Stimulated activated CD8-positive, alpha-beta memory T cell treated with anti-CD3 and anti-CD28 coated beads, Interleukin-2, amount 100 ng/mL, for 1 hour (primary cell): ENCODE measurements at places on chromosomes 7 and 10.

GRCh38 chr7:87234949-87235348 lies 15.4 kb upstream of the TMEM243 start:
- no peak for DNase-seq

- no peak for DNase-seq
These were observed 42.6 kb downstream of the KIAA1217 start for GRCh38 chr10:24251547-24251946.

DNA sequence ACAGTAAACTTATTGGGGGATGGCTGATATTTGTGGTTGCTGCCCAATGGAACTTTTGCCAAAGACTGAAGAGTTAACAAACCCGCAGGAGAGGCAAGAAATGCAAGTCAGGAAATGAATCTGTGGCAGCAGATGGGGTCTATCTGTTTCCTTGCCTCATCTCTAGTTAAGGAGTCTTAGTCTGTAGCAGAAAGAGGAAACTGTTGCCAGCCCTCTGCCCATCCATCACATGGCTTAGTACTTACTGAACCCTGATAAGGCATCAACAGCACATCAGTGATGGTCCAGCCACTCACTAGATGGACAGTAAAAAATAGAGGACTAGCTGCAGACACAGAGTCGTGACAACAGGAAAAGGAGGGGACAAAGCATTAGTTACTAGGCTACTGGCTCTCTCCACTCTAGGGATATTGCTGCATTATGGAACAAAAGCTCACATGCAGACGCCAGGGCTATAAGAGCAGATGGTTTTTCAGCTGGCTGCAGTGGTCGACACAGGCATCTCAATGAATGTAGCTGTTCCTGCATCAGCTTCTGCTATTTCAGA lies 614.7 kb downstream of the PARD3 start:
- DNase-seq, result no peak

DNA sequence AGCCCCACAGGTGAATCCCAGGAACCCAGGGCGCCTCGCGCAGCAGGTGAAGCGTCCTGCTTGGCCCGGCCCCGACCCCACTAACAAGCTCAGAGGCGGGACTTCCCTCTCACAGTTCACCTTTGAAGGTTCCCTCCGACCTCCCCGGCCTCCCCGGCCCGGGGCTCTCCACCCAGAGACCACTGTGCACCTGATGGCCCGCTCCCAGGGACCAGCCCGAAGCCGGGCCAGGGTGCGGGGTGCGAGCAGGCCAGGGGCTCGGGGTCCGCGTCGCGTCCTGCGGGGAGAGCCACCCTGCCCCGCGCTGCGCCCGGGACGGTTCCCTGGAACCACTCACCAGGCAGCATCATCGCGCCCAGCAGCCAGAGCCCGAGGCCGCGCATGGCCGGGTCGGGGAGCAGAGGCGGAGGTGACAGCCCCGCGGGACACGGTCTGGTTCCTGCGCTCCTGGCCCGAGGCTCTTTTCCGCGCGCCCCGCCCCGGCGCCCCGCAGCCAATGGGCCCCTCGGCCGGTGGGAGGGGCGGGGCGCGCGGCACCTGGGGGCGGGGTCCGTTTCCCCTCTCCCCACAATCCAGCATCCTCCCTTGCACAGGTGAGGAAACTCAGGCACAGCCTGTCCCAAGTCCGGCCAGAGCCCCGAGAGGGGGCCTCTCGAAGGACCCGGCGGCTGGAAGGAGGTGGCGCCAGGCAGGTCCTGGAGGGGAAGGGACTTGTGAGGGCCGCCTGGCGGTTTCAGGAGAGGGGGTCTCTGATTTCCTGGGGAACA lies at the start of gene ADAM8:
Gene ADAM8, minus strand, starts transcription at position 434 of the 767 bp plus-strand sequence. Its CDS starts 51 bp downstream, at position 383.
- DNase-seq, result no peak

DNA sequence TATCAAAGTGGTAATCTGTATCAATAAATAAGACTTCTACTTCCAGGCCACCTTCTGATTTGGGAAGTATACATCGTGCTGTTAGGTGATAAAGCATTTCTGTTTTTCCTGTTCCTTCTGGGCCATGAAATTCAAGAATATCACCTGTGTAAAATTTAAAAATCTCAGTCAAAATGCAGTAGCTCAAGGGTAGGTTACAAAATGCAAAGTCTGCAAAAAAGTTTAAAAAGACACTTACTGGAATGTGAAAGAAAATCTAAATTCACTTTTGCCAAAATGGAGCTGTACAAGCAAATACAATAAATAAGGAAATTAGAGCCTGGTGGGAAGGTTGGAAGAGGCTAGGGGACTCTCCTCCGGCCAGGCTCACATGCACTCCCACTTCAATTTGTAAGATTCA lies 26.7 kb downstream of the XRCC2 start:
- DNase-seq, result no peak
